ENCODE measurements at places on chromosomes 5 and 9.

- no peak for DNase-seq
Observed at GRCh38 chr9:113989714-113990569, 88.2 kb downstream of the AMBP start.

- no peak for DNase-seq
Observed at GRCh38 chr5:66363097-66363496, 219.0 kb downstream of the SREK1 start.

DNA sequence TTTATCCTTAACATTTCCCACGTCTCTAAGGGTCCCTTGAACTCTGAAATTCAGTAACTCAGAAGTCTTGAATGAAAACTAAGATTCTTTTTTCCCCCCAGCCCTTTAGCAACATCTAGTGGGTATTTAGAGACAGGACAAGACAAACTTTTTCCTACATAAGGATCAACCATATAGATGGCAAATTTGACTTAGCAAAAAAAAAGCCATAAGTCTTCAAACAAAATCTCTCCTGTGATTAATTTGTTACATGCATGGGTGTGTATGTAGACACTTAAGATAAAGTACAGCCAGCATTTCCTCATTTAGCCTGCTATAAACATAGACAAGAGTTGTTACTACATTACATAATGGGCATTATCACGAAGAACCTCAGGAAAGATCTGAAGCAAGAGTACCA, 29.1 kb upstream of the ANKRD31 start:
- peak; percentile 81 for DNase-seq

GRCh38 chr5:29382780-29383179, 1810.7 kb upstream of the CDH6 start:
- DNase-seq, result no peak

GRCh38 chr5:179164331-179165311, 104.4 kb downstream of the ZNF354C start:
- DNase-seq, result no peak

GRCh38 chr9:127067603-127068220, 54.7 kb downstream of the ANGPTL2 start:
- DNase-seq, result no peak

- no peak for DNase-seq
Observed at GRCh38 chr9:106701611-106702010, 161.4 kb upstream of the ZNF462 start.

DNA sequence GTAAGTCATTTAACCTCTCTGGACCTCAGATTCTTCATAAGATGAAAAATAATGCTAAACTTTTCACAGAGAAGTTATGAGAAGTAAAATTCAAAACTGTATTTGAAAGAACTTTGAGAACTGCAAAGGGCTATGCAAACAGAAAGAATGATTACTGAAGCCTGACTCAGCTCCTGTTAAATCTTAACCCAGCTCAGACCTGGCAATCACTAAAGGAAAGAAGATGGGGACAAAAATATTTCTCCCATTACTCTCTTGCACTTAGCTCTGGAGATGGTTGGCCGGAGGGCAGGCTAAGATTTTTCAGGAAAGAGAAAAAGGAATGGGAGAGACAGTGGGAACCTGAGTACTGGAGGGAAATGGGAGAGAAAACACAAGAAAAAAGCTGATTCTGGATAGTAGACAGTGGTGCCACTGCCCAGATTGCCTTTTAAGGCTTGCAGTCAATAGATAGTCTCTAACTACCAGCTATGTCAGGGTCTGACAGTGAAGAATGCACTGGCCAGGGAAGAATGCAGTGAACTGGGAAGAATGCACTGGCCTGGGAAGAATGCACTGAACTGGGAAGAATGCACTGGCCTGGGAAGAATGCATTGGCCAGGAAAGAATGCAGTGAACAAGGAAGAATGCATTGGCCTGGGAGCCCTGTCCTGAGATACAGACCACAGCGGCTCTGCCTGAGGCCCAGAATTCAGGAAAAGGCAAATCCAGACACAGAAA, 25.2 kb upstream of the CEMIP2 start:
- DNase-seq, result peak; percentile 55

- DNase-seq, result no peak
Observed at GRCh38 chr9:86201474-86202337, 57.8 kb downstream of the C9orf153 start.

GRCh38 chr5:82352146-82352791, 74.1 kb upstream of the RPS23 start:
- DNase-seq, result no peak

GRCh38 chr9:128008171-128008570, 27.4 kb upstream of the EEIG1 start:
- no peak for DNase-seq

DNA sequence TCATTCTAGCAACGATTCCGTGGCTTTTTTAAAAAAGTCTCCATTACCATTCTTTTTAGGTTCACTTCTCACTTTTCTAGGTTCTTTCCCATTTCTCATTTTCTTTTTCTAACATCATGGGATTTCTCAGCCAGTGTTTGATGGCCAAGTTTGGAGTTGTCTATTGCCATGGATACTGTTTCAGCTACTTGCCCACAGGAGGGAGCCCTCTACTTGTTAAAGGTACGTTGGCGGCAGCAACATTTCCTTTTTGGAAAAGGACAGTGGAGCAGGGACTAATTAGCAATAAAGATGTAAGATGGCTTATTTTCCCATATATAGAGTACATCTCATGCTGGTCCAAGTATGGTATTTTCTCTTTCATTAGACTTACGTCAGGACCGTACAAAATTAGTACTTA, 2257.5 kb upstream of the C9orf72 start:
- DNase-seq, result peak; percentile 77

- no peak for DNase-seq
Observed at GRCh38 chr5:145912019-145912418, 24.4 kb upstream of the SH3RF2 start.

DNA sequence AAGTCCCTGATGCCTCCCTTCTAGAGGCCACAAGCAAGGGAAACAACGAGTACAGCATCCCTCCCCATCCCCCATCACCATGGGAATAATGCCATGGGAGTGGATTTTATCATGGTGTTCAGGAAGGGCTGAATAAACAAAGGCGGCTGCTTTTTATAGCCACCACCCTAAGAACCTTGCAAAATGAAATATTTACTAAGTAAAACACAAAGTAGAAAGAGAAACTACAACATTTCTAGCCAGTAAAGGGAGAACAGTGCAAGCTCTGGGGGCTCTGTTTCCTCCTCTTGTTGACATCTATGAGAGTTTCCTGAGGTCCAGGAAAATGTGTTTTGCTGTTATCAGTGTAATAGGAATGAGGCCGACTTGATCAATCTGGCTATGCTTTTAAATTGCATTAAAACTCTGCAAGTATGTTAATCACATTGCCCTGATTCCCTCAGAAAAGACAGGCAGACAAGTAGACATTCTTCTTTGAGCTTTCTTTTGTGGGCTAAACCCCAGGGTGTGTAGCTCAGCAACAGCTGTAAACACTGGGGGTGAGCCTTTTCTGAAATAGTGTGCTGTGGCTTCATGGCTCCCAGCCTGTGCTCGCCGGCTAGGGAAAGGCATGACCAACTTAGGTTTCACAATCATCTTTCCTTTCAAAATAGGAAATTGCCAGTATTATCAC, 31.1 kb downstream of the SV2C start:
- no peak for DNase-seq

DNA sequence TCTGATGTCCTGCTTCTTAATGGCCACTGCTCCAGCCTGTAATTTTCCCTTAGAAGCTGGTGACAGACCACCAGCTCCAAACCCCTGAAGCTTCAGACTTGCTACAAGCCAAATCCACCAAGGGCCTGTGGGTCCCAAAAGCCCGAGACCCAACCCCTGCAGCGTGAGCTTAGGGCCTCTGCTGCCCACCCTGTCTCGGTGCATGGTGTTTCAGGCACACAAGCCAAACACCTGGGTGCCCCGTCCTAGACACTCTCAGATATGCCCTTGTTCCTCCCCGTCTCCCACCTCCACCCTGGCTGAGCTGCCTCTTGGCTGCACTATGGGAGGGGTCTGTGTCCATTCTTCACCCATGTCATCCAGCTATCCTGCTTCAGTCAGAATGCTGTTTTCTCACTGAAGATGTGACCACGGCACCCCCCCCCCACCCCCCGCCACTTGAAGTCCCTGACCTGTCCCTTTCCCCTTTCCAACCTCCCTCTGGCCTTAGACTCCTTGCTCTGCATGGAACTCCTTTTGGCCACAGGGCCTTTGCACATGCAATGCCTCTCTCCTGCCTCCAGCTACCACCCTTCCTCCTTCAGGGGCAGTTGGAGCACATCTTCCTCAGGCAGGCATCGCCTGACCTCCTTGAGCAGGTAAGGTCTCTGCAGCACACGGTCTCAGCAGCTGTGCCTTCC, 55.8 kb downstream of the ZNF354C start:
- DNase-seq, result no peak

GRCh38 chr9:79256691-79257213, 315.0 kb upstream of the TLE4 start:
- DNase-seq, result peak; percentile 23

GRCh38 chr5:141771562-141771961, 89.5 kb upstream of the ARAP3 start:
- no peak for DNase-seq

GRCh38 chr5:56099346-56099745, 104.6 kb upstream of the IL6ST start:
- DNase-seq, result peak; percentile 87

GRCh38 chr9:137026828-137027227, 1.2 kb downstream of the ABCA2 start:
- no peak for DNase-seq

- no peak for DNase-seq
Observed at GRCh38 chr9:93823245-93824072, 131.7 kb downstream of the BARX1 start.

DNA sequence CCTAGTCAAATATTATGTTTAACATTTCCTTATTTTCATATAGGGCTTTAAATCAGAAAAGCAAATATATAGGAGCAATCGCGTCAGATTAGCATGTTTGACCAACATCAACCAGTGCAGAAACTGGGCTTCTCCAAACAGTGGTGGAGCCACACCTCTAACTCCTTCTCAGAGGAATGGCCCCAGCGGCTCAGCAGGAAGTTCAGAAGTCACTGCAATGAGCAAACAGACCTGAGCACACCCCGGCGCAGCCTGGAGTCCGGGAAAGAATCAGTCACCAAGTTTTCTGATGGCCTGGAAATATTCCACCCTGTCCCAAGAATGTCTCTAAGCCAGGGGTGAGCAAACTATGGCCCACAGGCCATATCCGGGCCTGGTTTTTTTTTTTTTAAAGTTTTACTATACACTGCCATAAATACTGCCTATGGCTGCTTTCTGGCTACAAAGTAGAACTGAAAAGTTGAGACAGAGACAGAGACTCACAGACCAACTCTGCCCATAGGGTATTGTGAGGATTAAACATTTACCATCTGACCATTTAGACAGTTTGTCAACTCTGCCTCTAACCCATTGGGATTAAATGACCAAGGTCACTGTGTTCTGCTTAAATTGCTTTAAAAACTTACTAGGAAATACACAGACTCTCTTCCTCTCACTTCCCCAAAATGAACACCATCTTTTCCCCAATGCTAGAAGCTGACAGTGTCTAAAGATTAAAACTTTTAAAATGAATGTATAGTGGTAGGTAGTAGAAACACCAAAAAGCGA, 5.4 kb downstream of the GOLM1 start:
- DNase-seq, result peak; percentile 77

DNA sequence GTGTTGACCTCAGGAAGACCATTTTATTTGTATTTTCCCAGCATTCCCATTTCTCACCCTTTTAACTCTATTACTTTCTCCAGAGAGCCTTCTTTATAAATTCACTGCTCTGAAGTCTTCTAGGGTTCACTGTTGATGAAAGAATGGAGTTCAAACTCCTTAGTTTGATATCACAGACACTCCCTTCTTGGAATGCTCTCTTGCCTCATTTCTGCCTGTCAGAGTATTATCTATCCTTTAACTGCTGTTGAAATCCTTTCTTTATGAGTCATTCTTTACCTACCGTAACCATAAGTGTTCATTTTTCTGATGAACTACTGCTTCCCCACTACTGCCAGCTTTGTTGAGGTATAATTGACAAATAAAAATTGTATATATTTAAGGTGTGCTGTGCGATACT, 4.3 kb downstream of the RIC1 start:
- peak; percentile 59 for DNase-seq

- DNase-seq, result no peak
Observed at GRCh38 chr5:163190283-163190682, 247.1 kb upstream of the CCNG1 start.

DNA sequence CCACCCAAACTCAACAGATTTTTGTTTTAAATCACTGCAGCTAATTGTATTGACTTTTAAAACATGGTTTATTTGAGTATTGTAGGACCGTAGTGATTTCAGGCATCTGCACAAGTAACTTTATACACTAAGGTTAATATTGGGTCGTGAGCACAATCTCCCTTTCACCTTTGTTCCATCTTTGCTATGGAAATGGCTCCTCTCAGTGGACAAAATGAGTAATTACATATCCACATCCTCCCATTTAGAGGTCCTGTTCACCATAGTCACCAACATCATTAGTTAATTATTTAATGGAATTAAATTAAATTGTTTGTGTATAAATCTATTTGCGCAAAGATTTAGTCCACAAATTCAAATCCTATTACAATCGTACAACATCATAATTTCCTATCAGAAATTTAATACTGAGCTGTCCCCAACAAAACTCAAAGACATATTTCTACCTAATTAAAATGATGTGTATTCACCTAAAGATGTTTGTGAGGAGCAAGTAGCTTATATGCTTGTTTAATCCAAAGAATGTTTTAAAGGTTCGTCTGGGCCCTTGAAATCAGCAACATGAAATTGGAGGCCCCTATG, 173.0 kb upstream of the DAPK1 start:
- peak; percentile 85 for DNase-seq

- no peak for DNase-seq
Observed at GRCh38 chr9:136185596-136186366, 19.1 kb downstream of the LHX3 start.

- peak; percentile 84 for DNase-seq
Observed at GRCh38 chr5:150155258-150156026, at the start of gene PDGFRB. Gene PDGFRB (minus strand): TSS chr5:150155845. CDS start chr5:150137047, 18,798 bp downstream.

DNA sequence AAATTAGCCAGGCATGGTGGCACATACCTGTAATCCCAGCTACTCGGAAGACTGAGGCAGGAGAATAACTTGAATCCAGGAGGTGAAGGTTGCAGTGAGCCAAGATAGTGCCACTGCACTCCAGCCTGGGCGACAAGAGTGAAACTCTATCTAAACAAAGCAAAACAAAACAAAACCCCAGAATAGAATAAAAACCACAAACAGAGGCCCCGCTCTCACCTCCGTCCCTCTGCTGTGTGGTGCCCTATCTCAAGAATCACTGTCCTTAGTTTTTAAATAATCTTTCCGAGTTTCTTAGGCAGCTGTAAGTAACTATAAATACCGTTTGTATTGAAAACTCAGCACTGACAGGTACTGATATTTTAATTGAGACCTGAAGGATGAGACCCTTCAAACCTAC, 42.7 kb upstream of the IER5L start:
- no peak for DNase-seq

DNA sequence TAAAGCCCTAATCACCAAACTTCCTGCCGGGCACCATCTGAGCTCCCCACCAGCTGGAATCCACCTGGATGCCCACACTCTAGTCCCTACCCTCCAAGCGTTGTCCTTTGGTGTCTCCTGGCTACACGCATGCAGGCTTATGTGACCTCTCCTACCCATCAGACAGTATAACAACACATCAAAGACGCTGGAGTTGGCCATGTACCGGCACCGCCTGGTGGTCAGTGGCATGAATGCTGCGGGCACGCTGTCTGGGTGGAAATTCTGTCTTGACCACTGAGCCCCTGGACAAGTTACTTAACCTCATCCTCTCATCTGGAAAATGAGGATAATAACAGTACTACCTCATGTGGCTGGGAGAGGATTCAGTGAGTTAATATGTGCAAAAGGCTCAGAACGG, 23.4 kb upstream of the CORO2A start:
- DNase-seq, result no peak

GRCh38 chr9:132645306-132645705, 24.5 kb downstream of the DDX31 start:
- DNase-seq, result no peak

- peak; percentile 76 for DNase-seq
Observed at GRCh38 chr9:104682642-104683041, 11.7 kb upstream of the OR13D1 start.
